ENCODE measurements at places on chromosomes 5 and 9.

DNA sequence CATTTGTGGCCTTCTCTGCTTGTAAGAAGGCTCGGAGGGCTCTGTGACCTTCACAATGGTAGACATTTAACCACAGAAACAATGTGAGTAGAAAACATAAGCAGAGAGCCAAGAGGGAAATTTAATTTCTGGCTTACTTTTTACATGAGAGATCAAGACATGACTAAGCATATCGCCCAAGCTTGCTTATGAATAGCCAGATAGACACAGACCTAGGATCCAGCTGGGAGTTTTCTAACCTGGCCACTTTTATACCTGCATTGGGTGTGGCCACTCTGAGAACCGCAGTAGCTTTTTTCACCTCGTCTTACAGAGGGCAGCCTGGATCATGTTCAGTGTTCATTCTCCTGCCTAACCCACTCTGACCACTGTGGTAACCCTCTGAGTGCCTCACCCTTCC is 244.9 kb upstream of the KCNN2 start:
- no peak for DNase-seq

- DNase-seq, result no peak
Observed at GRCh38 chr5:104952876-104953275, 1390.3 kb upstream of the NUDT12 start.

DNA sequence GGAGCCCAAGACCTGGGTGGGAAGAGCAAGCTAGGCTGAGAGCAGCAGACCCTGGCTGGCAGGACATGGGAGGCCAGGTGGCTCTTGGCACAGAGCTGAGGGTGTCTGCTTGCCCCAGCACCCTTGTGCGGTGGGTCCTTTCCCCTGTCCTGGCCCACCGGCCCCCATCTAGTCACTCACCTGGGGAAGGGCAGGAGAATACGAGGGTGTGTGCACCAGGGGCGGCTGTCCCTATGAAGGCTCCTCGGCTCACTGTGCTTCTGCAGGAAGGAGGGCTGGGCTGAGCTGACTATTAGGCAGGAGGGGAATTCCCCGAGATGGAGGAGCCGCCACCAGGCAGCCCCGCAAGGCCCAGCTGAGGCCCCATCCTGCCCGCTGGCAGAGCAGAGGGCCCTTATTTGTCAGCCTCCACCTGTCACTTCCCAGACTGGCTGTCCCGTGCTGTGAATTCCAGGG is 6.1 kb upstream of the TNIP1 start:
- peak; percentile 80 for DNase-seq

- DNase-seq, result peak; percentile 60
Observed at GRCh38 chr9:447230-448025, 232.8 kb downstream of the DOCK8 start.

DNA sequence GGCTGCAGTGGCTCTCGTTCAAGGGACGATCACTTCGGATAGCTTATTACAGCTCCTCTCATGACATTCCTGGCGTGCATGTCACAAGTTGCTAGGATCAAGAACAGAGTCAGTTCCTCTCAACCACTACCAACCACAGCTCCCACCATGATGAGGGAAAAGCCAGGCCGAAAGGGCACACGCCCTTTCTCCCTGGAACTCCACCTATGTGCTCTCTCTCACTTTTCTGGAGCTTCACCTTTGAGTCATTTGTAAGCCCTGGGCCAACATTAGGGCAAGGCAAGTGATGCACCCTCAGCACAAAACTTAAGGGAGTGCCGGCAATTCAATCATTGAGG is 1.6 kb downstream of the SPACA9 start:
- DNase-seq, result no peak

DNA sequence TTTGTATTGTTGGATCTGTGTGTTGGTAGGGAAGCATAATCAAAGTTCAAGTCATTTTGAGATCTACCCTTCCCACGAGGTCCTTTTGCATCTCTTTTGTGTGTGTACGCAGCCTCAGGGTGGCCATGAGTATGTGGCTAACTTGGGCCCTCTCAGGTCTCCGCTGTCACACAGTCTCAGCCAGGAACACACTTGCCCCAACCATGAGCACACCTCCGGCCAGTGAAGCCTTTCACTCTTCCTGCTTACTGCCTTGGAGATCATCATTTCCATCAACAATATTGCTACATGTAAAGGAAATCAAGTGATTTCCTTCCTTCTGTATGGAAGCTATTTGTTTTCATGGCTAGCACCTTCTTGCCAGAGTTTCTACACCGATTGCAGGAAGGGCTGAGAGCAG is 13.9 kb downstream of the ZNF346 start:
- DNase-seq, result no peak

- DNase-seq, result no peak
Observed at GRCh38 chr5:122775550-122776542, 966 bp downstream of the SNX2 start.

DNA sequence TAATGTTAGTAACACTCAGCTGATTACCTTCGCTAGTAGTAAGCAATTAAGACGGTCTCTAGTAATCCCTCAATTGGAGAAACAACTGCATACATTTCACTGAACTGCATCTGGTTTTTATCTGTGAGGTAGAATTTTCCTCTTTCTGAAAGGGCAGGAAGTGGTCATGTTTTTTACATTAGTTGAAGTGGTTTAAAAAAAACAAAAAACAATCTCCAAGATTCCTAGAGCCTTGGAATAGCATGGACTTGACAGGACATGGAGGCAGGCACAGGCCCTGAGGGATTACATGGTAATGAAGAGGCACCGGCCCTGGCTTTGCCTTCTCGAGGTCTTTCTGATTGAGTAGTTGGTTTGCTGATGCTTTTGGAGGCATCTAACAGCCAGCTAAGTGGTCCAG is 25.8 kb downstream of the THBS4 start:
- no peak for DNase-seq

DNA sequence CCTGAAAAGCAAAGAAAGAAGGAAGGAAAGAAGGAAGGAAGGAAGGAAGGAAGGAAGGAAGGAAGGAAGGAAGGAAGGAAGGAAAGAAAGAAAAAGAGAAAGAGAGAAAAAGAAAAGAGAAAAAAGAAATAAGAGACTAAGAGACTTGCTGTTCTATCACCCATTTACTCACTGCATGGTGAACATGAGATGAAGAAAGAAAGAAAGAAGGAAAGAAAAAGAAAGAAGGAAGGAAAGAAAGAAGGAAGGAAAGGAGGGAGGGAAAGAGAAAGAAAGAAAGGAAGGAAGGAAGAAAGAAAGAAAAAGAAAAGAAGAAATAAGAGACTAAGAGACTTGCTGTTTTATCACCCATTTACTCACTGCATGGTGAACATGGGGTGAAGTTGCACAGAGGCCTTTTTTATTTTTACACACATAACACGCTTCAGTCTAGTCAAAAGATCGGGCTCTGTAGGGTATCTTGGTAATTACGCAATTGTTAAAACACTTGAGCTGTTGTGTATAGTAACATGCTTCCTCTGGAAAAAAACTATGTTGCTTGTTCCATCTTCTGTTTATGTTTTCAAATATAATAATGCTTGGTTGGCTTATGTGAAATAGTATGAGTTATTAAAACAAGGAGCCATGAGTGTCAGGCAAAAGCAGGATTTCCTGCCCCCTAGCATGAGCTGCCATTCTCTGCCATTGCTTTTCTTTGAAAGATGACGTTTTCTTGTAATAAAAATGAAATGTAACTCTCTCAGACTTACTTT is 119.3 kb upstream of the ZNF608 start:
- DNase-seq, result no peak

DNA sequence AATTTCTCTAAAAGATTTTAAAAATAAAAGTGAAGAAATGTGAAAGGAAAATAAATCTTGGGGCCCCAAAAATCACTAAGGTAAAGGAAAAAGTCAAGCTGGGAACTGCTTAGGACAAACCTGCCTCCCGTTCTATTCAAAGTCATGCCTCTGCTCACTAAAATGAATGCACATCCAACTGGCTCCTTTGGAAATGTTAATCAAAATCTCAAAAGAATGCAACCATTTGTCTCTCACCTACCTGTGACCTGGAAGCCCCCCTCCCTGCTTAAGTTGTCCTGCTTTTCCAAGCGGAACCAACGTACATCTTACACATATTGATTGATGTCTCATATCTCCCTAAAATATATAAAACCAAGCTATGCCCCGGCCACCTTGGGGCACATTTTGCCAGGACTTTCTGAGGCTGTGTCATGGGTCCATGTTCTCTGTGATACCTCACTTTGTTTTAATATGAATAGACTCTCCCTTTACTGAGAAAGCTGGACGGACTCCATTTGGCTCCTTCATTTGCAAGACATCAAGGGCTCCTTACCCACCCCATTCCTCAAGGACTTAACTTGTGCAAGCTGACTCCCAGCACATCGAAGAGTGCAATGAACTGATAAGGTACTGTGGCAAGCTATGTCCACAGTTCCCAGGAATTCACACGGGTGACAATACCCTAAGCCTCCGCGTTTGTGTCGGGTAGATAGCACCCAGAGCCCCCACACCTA is 164.3 kb downstream of the SMC2 start:
- no peak for DNase-seq

- DNase-seq, result no peak
Observed at GRCh38 chr5:131957721-131958441, 12.4 kb upstream of the MEIKIN start.

- no peak for DNase-seq
Observed at GRCh38 chr9:96154081-96154480, 147.9 kb downstream of the HSD17B3 start.

GRCh38 chr5:35561396-35561795 is 56.3 kb upstream of the SPEF2 start:
- DNase-seq, result no peak

DNA sequence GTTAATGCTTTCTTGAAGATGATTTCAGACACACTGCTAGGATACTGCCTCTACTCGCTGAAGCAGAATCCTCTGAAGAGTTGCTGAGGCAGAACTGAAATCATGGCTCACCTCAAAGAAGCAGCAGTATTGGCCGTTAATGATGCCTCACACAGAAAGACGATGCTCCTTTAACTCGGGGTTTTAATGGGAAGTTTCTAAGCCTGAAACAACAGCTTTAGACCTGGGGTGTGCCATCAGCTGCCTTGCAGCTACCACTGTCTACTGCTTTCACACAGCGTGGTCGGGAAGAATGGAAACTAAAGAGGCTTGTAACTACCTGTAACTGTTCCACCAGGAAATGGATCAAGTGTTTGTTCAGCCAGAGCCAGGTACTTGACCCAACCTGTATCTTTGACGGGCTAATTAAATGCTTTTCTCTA is at the start of gene CTXN3:
TSS of gene CTXN3 (plus strand) at position 65 of the 422 bp plus-strand sequence. CDS start 8,440 bp downstream, outside the sequence.
- no peak for DNase-seq

GRCh38 chr5:1930501-1930879 is 47.8 kb upstream of the IRX4 start:
- no peak for DNase-seq

DNA sequence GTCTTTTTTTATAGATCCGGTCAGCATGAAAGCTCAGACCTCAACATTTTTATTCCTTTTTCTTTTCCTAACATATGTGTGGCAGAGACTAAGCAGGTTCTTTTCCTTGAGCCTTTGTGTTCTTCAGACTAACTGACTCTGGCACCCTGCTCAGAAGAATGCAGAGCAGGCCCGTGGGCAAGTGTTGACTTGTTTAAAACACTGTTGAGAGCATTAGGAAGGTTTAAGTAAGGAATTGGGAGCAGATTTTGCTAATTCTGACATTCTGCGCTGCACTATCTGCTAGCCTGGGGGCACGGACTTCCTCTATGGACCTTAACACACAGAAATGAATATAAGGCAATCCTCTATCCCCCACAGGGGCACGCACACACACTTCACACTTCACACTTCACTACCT is 182.5 kb upstream of the PIK3R1 start:
- DNase-seq, result no peak

- DNase-seq, result no peak
Observed at GRCh38 chr5:159241946-159242552, 21.0 kb upstream of the UBLCP1 start.

- DNase-seq, result no peak
Observed at GRCh38 chr9:127165116-127165515, 42.7 kb upstream of the ANGPTL2 start.

DNA sequence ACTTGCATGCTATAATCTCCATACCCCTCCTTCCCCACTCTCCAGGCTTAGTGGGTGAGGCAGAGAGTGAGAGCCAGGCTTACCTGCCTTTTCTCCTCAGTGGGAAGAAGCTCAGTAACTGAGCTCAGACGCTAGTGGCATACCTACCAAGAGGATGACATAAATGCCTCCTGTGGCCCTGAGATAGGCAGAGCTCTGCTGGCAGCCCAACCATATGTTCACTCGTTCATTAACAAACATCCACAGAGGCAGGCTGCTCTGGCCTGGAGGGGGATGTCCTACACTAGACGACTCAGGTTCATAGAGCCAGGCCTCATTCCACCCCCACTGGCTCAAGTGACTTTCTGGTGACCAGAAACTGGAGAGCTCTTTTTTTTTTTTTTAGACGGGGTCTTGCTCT is 81.3 kb downstream of the THBS4 start:
- DNase-seq, result no peak

DNA sequence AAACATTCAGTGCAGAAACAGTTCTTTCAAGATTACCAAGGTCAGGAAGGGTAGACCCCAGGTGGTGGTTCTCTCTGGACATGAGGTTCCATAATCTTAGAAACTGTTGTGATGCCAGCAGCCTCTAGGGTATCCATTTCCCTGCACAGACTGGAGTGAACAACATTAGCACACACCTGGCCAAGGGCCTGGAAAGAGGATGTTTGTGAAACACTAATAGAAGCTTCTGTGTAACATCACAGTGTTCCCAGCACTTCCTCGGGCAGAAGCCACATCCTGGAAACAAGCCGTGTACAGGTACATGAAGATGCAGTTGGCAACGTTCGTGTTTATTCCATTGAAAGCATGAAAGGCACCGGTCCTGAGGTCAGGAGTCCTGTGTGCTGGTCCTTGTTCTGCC is 598.2 kb upstream of the KLF4 start:
- DNase-seq, result no peak

- no peak for DNase-seq
Observed at GRCh38 chr9:121156263-121156731, 45.4 kb downstream of the RAB14 start.

DNA sequence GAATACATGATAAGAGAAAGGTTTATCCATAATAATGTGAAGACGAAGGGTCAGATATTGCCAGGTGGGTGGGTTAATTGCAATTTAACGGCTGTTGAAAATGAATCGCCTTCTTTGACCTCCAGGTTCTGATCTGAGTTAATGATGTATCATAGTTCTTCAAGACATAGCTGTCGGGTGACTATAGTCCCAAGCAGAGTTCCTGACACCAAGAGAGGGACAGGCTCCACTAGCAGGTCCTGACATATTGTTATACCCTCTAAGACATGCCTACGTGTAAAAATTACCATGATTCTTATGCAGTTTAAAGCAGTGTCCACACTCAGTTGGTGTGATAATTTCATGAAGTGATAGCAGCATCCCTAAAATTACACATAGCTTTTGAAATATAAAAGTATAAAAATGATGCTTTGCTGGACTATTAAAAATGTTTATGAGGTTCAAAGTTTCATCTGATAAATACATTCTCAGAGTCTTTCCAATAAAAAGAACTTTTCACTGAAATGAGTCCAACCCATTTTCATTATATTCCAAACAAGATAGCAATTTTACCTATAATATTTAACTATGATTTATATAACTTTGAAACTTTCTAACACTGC is 53.0 kb downstream of the NTRK2 start:
- no peak for DNase-seq

All from CD4-positive, alpha-beta T cell (primary cell).